ENCODE measurements at places on chromosomes 3 and 15.

DNA sequence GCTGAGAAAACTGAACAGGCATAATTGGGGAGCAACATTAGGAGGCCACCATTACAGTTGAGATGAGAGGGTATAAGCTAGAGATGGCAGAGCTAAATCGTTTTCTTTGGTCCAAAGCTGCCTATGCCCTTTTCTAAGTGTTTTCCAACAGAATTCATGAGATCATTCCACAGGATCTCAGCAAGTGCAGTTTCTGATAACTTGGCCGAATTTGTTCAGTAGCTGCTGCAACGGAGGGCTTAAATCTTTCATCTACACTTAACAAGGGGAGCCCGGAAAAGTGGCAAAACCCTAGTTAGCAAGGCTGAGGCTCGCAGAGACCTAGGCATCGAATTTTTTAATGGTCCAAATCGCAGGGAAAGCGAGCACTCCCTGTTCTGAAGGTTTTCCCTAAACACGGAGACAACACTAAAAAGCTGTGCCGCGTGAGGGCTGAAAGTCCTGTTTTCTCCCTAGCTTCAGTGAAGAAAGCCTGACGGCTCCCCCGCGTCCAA is 531 bp upstream of the BLOC1S6 start:
- DNase-seq: no peak

DNA sequence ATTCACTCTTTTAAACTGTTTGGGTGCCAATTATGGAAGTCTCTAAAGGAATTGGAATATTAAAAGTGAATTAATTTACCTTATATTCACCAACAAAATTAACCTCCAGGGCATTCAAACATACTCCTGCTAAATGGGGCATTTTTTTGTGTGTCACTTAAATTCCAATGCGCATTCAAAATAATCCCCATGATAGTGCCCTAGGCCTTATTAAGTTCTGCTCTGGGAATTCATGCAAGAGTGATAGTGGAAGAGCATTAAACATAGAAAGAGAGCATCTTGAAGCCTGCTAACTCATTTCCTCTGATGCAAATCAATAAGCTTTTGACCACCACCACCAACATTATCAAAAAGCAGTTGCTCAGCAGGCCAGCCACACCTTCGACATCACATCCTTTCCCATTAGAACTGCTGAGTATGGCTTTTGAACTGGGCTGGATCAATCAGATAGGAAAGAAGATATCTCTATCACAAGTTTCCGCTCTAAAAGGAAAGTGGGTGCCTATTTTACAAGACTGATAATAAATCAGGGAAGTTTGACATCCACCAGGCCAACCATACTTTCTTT is 156.7 kb downstream of the TMCO5A start:
- DNase-seq: no peak

DNA sequence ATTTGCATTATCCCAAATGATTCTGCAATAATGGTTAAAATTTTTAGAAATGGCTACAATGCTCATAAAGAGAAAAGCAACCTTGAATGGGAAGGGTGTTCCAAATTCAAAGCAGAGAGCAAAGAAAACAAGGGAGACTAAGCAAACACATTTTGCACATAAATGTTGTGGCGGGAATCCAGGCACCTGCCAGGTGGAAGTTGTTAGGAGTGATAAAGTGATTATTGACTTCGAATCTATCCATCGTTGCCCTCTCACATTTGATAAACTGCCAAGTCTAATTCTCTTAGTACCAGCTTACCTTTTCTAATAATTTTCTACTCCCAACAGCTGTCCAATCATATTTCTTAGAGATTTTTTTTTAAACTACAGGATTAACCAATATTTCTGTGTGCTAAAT is 244.5 kb downstream of the CACNA2D3 start:
- DNase-seq: no peak

DNA sequence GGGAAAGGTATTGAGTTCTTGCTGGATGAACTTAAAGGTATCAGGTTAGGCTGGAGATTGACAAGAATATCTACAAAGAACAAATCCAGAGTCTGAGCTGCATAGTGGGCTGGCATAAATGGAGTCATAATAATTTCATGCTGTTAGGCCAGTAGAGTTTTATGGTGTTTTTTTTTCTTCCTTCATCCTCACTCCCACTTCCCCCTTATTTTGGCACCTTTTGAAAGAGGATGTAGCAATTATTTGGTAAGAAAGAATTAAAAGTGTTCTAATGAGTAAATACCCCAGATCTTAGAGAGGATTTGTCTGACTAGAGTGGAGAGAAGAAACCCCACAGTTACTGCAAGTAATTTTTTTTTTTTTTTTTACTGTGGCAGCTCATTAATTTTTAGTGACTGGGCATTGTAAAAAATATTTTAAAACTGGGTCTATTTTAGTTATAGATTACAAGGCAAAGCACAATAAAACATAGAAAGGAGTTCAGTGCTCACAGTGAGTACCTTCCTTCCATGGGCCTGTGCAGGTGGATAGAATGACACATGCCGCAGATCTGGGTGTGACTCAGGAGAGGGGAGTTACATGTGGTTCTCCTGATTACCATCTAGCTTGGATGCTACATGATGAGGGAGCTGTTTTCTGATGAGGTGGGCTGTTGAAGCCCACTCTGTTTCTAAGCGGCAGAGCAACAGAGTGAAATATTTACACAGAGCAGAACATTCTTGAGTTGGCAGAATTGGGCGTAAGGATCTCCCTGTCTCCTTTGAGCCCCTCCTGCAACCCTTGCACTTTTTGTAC is 5.3 kb downstream of the EDEM1 start:
- no peak for DNase-seq

GRCh38 chr15:38482572-38482971 is 28.6 kb downstream of the FAM98B start:
- no peak for DNase-seq

- no peak for DNase-seq
Observed at GRCh38 chr3:185797993-185798830, 26.6 kb downstream of the IGF2BP2 start.

All from hepatic stellate cell (primary cell).